MCF 10A (cell line): ENCODE measurements at places on chromosomes 2 and 18.

GRCh38 chr18:36496022-36496421 is 198.5 kb downstream of the FHOD3 start:
- no peak for DNase-seq

GRCh38 chr2:37454851-37455762 is 110.7 kb downstream of the QPCT start:
- no peak for DNase-seq

GRCh38 chr2:231539991-231540390 is 9.7 kb upstream of the NMUR1 start:
- DNase-seq, result no peak

GRCh38 chr2:20146401-20146800 is 78.5 kb downstream of the SDC1 start:
- DNase-seq, result no peak

- no peak for DNase-seq
Measured at GRCh38 chr2:18131761-18132160, 253.3 kb downstream of the KCNS3 start.

GRCh38 chr2:28038722-28039121 is 148.2 kb downstream of the BABAM2 start:
- no peak for DNase-seq

- DNase-seq, result peak; percentile 67
Measured at GRCh38 chr2:153163055-153163454, 315.5 kb downstream of the RPRM start.

GRCh38 chr18:57621246-57621604 is 411 bp downstream of the NARS1 start:
- no peak for DNase-seq
